NCI-H1694 (cell line): ENCODE measurements at places on chromosomes 12 and 14.

DNA sequence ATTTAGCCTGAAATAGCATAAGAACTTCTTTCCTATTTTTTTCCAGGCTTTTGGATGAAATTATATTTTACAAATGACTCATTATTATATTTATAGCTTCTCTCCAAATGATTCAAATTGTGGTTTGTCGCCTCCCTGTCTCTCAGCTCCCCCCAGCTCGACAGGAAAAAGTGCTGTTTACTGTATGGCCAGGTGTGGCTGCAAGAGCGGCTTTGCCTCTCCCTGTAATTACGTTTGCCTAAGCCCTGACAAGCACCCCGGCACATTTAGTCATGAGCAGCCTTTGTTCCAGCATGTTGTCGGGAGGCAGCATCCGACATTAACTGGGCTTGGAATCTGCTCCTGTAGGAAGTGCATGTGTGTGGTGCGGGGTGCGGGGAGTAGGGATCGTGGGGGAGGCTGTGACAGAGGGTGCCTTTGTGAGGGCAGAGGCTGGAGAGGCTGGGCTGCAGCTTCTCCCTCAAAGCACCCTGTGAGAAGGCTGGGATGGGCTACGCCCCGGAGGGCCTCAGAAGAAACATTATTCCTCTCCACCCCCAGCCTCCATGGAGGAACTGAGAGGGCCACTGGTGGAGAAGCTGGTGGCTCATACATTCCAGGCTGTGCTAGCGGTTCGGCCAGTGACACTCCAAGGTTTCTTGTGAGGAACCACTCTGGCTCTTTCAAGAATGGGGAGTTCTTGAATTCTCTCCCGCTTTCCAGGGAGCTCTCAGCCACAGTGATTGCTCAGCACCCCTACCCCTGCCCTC, 42.1 kb upstream of the CTDSP2 start:
- peak; percentile 62 for DNase-seq

DNA sequence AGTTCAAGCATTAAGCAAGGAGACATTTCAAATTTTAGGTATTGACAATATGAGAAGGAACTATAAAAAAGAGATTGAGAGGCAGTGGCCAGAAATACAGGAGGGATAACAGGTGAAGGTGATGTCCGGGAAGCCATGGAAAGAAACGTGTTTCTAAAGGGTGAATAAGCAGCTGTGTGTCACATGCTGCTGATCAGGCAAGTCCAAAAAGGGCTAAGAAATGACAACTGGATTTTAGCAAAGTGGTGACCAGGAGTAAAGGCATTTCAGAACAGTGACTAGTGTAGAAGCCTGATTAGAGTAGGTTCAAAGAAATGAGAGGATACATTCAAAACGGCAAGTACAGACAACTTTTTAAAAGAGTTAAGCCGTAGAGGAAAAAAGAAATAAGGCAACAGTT, 204.3 kb upstream of the DIO2 start:
- no peak for DNase-seq

DNA sequence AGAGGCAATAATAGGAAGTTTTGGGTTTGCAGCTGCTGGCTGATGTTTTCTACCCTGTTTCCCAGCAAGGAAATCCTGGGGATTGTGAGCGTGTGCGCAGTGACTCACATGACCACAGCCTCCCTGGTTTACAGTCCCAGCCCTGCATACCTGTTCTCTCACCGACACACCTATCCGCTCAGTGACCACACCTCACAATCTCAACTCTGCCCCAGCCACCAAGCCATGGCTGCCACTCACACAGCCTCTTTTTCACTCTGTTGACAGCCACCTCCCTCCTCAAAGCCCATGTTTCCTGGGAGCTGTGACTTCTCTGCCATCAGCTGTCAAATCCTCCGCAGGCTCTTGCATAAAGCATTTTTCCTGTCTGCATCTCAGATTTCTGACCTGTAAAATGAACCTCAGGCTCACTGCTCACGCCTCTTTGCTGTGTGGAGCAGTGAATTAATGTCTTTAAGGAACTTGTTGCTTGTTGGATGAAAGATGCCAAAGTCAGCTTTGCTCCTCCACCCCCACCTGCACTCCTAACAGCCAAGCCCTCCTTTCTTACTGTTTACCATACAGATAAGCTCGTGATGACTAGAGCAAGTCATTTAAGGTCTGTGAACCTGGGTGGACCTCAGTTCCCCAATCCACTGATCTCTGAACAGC, 43.5 kb downstream of the B4GALNT3 start:
- DNase-seq: no peak

- DNase-seq: no peak
These were observed 107.7 kb upstream of the PRKD1 start for GRCh38 chr14:30035361-30035760.

- DNase-seq: peak; percentile 48
These were observed 14.7 kb downstream of the ITGA5 start for GRCh38 chr12:54404061-54405004.
